AG04449 (cell line): ENCODE measurements at places on chromosomes 5 and 9.

GRCh38 chr5:13188371-13188770 is 756.1 kb downstream of the DNAH5 start:
- DNase-seq, result no peak

DNA sequence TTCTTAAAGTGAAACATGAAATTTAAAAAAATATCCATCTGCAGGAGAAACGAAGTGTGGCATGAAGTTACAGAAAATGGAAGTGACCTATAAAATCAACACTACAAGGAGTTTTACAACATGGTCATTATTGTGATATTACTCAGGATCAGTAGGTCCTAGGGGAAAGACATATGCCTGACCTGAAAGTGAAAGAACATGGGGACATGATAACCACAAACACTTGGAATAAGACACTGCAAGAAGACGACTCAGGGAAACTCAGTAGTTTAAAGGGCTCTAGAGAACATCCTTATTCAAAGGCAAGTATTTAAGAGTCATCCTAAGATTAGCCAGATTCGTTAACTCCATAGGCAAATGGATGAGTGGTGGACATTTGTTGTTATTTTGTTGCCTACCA is 19.9 kb upstream of the LPAR1 start:
- no peak for DNase-seq

DNA sequence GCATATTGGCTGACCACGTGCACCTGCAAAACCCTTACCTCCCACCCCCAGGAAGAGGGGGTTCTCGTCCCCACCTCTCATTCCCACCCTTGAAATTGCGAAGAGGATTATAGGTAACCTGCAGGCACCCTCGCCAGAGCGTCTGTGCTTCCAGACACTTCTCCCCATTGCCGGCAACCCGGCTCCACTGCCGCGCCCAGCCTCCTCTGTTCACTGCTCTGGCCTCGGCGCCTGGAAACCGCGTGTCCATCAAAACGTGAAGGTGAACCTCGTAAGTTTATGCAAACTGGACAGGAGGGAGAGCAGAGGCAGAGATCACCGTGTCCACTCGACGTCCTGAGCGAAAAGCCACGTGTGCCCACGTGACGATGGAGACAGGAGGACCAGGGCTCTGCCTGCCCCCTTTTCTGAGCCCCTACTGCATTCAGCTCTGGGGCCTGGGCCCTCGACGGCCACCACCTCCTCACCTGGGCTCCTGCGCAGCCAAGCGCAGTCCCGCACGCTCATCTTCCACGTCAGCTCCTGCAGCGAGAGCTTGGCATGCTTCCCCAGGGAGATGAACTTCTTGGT is 1.9 kb downstream of the TERT start:
- DNase-seq, result no peak

DNA sequence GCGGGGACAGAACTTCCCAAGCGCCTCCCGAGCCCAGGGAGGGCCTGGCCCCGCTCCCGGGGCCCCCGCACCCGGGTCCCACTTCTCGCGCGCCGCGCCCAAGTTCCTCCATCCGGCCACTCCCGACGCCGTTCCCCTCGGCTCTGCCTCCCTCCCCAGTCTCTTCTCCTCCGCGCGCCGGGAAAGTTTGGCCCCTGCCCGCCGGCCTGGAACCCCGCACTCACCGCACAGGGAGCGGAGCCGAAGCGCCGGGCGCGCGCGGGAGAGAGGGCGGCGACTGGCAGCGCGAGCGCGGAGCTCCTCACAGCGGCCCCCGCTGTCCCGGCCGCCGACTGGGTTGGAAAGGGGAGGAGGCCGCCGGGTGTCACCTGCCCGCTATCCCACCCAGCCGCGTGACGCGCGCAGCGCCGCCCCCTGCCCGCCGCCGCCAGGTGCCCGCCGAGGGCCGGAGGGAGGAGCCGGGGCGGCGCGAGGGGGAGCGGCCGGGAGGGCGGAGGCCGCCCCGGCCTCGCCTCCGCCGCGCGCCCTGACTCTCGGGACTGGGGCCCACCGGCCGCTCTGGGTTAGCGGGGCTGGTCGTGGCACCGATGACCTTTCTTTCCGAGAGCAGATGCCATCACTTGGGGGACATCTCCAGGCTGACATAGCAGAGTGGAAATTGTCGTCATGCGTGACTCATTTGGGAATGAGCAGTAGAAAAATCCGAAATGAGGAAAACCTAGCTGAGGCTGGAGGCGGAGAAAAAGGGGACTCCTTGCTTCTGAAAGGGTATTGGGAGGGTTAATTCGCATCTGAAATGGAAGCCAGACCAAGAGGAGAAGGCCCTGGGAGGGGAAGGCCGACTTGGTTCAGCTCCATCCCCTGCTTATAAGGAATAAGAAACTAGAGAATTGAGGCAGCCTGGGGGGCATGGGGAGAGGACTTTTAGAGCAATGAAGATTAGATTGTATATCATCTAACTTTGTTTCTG is at the start of gene ELOVL7:
TSS of gene ELOVL7 (minus strand) at position 334 of the 970 bp plus-strand sequence. CDS start 56,872 bp downstream, outside the sequence.
- no peak for DNase-seq

GRCh38 chr5:171166766-171167165 is 142.3 kb upstream of the TLX3 start:
- DNase-seq, result no peak

DNA sequence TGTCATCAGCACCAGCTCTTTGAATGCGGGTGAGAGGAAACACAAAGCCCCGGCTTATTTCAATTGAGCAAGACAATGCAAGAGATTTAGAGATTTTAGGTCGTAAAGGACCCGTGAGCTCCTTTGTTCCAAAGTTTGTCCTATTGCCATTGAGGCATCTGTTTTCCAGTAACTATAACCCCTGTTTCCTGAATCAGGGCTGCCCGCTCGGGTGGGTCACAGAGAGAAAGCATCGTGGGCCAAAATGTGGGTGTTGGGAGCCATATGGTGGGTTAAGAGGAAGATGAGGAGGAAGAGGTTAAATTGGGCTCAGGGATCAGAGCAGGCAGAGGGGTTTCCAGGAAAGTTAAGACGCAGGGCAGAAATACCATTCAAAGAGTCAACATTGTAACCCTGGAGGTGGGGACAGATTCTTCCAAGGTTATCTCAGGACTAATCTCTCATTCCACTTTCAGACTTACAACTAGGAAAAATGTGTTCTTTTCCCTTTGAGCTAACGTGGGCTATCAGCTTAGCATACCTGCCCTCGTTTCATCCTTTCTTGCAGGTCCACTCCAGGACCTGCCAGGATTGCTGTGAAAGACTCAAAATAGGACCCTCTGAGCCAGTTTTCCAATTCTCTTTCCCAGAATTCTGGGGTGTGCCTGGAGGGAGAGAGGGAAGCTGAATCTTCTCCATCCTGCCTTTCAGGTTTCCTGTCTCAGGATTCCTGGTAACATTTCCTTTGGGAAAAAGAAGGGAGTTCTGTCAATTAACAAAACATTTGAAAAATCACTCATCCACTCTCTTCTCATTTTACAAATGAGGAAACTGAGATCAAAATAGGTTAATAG is 95.5 kb upstream of the TAF11L2 start:
- DNase-seq, result no peak

DNA sequence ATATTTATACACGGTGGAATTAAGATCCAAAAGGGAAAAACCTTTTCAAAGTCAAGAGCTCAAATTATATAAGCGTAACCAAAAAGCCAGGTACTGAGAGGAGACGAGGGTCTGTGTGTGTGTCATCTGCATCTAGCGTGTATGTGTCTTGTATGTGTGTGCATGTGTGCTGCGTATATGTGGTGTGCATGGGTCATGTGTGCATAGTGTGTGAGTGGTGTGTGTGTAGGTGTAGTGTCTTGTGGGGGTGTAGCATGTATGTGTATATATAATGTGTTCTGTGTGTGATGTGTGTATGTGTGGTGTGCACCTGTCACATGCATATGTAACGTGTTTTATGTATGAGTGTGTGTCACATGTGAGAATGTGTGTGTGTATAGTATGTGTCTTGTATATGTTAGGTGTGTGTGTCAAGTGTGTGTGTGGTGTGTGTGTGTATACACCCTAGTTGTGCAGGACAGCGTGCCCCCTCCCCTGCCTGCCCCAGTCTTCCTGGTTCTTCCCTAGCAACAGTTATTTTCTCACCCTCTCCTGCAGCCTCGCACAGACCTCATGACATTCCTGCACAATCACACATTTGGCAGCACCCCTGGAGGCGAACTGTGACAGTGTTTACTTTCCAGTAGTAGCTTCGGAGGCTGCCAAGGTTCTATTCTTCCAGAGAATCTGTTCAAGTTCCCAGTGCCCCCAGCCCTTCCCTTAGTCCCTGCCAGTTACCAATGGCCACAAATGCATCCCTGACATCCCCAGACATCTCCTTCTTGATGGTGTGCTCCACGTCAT is 27.1 kb upstream of the TNIP1 start:
- DNase-seq, result no peak
